NCI-H2171 treated with DMSO at 0.1 percent for 48 hours (cell line): ENCODE measurements at places on chromosomes 6 and 20.

DNA sequence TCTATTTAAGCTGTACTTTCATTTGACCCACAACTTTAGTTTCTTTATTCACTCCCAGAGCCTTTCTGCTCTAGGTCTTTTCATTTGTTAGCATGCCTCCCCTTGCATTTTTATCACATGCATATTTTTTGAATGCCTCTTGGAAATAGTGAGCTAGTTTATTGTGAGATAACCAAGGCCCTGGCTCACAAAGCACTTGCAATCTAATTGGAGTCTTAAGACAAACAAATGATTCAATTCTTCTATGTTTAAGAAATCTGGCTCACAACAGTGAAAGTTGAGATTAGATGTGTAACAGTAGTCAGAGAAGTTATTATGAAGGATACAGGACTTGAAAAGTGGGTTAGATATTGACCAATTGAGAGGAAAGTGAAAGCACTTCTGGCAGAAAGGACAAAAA, 173.4 kb downstream of the MOXD1 start:
- no peak for DNase-seq

- no peak for DNase-seq
Measured at GRCh38 chr6:20574355-20574754, 40.1 kb downstream of the CDKAL1 start.

GRCh38 chr6:143675946-143676345, 1.8 kb upstream of the PHACTR2 start:
- DNase-seq: no peak

- DNase-seq: no peak
Measured at GRCh38 chr20:57495978-57496377, 29.0 kb downstream of the CTCFL start.

- DNase-seq: no peak
Measured at GRCh38 chr20:41242807-41243206, 74.7 kb downstream of the ZHX3 start.

- DNase-seq: peak; percentile 76
Measured at GRCh38 chr20:60718743-60719480, 533.1 kb upstream of the CDH4 start.

- no peak for DNase-seq
Measured at GRCh38 chr20:62047666-62048345, 17.9 kb downstream of the TAF4 start.

- no peak for DNase-seq
Measured at GRCh38 chr6:4687656-4687988, 88.6 kb upstream of the CDYL start.

GRCh38 chr6:2542858-2543218, 207.9 kb downstream of the MYLK4 start:
- no peak for DNase-seq

GRCh38 chr20:48287021-48287494, 501.8 kb upstream of the SULF2 start:
- peak; percentile 41 for DNase-seq

DNA sequence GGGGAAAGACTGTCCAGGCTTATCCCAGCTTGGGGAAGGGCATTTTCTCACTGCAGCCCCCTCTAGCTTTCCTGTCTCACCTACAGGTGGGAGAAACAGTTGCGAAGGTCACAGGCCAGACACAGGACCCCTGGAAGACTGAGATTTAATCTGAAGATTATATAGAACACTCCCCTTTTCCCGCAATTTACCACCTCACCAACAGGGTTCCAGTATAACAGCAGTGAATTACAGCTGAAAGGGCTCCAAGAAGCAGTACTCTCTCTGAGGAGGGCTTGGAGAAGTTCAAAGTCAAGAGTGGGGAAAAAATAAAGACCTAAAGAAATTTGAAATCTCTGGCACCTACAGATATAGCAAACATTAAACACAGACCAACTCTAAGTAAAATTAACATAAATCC, 111.9 kb downstream of the ANKRD60 start:
- no peak for DNase-seq

- no peak for DNase-seq
Measured at GRCh38 chr6:75997696-75998095, 74.8 kb downstream of the IMPG1 start.

- DNase-seq: no peak
Measured at GRCh38 chr20:44962483-44962882, 2.3 kb upstream of the TOMM34 start.

- DNase-seq: no peak
Measured at GRCh38 chr6:151060096-151060765, 179.5 kb upstream of the AKAP12 start.

- no peak for DNase-seq
Measured at GRCh38 chr6:104686550-104687175, 173.1 kb downstream of the HACE1 start.

- no peak for DNase-seq
Measured at GRCh38 chr20:53425941-53426340, 167.7 kb downstream of the ZNF217 start.

DNA sequence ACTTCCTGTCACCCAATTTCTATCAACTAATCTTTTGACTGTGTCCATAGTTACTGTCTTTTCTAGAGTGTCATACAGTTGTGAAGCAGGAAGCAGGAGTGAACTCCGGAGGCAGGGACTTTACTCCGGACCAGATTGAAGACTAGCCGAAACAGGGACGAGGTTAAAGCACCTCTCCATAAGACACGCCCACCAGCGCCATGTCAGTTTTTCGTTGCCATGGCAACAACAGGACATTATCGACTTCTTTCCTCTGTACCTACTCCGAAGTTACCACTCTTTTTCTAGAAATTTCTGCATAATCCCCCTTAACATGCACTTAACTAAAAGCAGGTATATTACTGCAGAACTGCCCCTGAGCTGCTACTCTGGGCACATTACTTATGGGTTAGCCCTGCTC, 25.2 kb downstream of the TRIM38 start:
- DNase-seq: no peak

- no peak for DNase-seq
Measured at GRCh38 chr20:17782768-17783167, 83.0 kb downstream of the BANF2 start.

DNA sequence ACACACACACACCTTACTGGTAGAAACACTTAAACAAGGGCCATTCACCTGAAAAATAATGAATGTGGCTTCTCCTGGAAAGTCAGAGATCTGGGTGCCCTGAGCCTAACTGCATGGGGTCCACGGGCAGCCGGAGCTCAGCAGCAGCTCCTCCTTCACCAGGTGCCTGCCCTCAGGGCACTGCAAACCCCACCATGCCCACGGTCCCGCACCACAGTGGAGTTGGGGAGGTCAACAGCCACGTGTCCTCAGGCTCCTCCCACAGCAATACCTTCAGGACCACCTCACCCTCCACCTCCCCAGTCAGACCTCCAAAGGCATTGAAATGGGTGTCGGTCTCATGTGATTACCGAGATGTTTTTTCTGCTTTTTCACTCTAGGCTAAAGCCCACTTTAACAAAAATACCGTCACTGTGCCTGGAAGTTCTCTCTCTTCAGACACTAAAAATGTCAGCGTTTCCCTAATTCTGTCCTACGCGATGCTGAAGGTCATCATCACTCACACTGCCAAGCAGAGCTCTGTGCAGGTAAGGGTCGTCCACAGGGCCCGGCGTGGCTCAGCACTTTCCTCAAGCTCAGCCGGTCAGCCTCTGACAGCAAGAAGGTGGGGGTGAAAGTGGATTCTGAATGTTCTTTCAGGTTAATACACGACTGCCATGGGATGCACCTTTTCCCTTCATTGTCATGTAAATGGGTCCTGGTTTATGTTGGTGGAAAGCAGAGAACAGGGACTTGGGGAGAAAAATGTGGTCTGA, 48.9 kb downstream of the CDK5RAP1 start:
- DNase-seq: no peak

DNA sequence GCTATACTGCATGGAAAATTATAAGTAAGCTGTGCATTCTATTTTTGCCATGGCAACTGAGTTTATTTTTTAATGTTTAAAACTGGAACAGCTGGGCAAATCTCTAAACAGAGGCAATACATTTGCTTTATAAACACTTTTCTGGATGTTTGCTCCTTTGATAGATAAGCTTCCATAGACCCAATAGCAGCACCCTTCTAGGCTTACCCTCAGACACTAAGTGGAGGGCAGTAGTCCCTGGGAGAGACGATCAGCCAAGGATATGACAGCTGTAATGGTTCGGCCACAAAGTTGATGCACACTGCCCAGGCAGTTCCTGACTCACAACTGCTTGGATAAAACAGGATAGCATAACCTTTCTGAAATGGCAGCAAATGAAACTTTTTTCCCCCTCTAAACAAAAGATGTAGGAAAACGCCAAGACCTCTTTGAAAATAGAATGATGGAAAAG, 8.5 kb upstream of the MRPS10 start:
- DNase-seq: no peak

GRCh38 chr6:152351110-152351509, 286.1 kb downstream of the SYNE1 start:
- DNase-seq: no peak

GRCh38 chr6:55276745-55277530, 50.3 kb upstream of the GFRAL start:
- DNase-seq: peak; percentile 38

- no peak for DNase-seq
Measured at GRCh38 chr6:148824291-148824690, 77.5 kb downstream of the UST start.

- DNase-seq: peak; percentile 14
Measured at GRCh38 chr20:58659841-58660240, 8.8 kb downstream of the STX16 start.

- no peak for DNase-seq
Measured at GRCh38 chr6:87583822-87584221, 6.0 kb downstream of the RARS2 start.

GRCh38 chr6:95847061-95847460, 168.7 kb upstream of the FUT9 start:
- no peak for DNase-seq

DNA sequence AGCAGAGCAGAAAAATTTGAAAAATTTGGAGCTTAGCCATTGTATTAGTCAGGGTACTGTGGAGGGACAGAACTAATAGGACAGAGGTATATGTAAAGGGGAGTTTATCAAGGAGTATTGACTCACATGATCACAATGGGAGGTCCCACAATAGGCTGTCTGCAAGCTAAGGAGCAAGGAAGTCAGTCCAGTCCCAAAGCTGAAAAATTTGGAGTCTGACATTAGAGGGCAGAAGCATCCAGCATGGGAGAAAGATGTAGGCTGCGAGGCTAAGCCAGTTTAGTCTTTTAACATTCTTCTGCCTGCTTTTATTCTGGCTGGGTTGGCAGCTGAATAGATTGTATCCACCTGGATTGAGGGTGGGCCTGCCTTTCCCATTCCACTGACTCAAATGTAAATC, 82.0 kb downstream of the SMPDL3A start:
- no peak for DNase-seq

DNA sequence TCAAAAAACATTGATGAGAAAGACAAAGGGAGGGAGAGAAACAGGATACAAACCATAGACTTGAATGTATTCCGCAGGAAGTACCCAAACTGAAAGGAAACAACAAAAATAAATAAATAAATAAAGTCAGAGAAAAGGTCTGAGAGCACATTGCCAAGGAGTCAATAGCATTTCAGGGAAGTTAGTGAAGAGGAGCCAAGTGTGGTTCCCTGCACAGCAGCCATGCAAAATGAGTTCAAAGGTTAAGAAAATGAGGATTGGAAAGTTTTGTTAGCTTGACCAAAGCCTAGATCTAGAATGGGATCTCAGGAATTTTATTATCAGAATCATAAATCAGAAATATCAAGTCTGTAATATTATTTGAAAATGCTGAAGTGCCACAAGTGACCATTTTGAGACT, 700.0 kb downstream of the MAFB start:
- no peak for DNase-seq

- peak; percentile 11 for DNase-seq
Measured at GRCh38 chr6:52074155-52074554, 13.3 kb downstream of the PKHD1 start.

DNA sequence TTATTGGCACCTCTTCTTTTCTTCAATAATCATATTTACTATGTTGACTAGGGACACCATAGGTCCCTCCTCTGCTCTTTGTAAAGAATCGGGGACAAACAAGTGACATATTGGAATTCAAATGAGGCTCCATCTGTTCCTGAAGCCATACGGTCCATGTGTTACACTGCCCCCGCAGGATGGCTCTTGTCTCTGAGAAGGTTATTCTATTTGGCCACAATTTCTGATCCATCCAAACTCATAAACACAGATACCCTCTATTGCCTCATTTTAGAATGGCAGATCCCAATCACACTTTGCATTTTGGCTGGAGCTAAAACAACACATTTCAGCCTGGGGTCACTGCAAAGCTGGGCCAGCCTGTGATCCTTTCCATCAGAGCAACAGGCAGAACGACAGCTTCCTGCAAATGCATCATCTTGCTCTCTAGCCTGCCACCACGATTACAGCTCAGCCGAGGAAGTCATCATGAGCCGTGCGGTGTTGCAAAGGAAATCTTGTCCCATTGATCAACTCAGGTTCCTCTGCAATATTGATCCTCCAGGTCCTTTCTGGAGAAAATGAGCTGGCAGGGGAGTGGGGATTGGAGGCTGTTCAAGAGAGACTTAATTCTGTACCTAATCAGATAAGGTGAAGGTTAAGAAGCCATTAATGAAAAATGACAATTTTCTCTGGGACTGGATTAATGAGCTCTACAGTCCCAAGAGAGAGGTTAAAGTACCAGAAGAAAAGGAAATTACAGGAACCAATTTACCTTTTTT, 73.1 kb downstream of the AGPAT4 start:
- peak; percentile 63 for DNase-seq

GRCh38 chr6:52415917-52416628, 4.1 kb upstream of the EFHC1 start:
- no peak for DNase-seq

DNA sequence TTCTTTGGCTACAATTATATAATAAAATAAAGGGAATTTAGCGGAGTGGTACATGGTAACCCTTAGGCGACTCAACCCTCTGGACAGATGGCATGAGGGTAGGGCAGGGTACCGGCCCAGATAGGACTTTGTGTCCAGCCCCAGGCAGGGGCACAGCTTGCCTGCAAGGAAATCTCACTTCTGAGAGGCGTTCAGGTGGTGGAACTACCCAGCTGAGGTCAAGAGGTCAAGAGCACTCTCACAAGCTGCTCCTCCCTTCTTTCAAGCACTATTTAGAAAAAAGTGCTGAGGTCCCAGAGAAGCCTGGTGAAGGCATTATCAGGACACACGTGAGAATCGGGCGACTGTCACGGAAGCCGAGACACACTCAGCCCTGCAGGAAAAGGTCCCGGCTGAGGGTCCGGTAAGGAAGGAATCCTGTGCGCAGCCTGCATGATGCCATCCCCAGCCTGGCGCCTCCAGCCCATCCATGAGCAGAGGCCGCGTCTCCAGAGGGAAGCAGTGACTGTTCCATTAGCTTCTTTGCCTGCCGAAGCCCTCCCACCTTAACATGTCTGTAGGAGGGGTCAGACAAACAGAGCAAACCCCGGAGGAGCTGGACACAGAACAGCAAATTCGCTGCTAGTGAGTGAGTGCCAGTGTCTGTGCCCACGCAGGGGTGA, 54.8 kb downstream of the WDR27 start:
- DNase-seq: no peak

- DNase-seq: no peak
Measured at GRCh38 chr6:101011186-101011585, 130.1 kb upstream of the ASCC3 start.

DNA sequence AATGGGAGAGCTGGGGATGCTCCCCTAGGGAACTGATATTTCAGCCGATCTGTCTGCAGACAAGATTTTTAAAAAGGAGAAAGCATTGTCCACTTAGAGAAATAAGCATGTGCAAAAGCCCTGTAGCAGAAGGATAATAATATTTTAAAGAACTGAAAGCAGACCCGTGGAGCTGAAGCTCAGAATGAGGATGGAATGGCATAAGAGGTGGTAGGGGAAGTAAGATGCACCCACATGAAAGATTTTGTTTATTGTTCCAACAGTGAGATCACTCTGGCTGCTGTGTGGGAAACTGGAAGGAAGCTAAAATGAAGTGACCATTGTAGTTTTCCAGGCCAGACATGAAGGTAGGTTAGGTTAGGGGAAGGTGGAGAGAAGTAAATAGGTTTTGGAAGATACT, 266.4 kb upstream of the PRDM1 start:
- no peak for DNase-seq
